Calu3 (cell line): ENCODE measurements at places on chromosomes 1 and 21.

DNA sequence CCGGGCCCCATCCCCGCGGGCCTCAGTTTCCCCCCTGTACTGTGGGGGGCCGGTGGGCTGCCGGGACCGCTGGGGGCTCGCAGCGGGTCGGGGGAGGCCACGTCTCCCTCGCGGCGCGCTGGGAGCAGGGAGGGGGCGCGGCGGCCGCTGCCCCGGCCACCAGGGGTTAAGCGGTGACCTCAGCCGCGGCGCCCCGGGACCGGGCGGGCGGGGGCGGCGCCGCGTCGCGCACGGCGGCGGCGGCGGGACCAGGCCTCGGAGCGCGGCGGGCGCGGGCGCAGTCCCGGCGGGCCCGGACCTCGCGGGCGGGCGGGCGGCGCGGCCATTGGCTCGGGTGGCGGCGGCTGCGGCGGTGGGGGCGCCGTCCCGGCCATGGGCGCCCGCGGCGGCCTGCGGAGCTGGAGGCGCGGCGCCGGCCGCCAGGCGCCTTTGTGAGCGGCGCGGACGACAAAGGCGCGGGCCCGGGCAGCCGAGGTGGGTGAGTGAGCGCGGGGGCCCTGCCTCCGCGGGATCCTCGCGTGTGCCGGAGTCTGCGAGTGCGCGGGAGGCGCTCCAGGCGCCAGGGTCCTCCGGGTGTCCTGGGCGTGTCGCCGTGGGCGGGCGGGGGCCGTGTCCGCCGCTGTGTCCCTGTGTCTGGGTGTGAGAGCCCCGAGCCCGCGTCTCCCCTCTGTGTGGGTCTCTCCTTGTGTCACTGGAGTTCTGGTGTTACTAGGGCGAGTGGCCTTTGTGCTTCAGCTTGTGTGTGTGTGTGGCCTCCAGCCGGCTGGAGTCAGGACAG, at the start of gene ARHGEF10L:
TSS of gene ARHGEF10L (plus strand) at position 222 of the 778 bp plus-strand sequence. CDS start 40,898 bp downstream, outside the sequence.
- DNase-seq, result no peak

GRCh38 chr1:74779750-74780149, 46.8 kb downstream of the TYW3 start:
- DNase-seq, result no peak

DNA sequence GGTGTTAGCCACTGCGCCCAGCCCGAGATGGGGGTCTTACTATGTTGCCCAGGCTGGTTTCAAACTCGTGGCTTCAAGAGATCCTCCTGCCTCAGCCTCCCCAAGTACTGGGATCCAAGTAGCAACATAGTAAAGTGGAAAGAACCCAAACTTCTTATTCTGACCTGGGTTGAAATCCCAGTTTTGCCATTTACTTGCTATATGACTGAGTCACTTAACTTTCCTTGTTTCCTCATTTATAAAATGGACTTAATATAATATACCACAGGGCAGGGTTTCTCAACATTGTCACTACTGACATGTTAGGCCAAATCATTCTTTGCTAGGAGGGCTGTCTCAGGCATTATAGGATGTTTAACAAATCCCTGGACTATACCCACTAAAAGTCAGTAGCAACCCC, 6.7 kb downstream of the PFDN2 start:
- no peak for DNase-seq

GRCh38 chr1:43773821-43774220, 66.5 kb downstream of the ST3GAL3 start:
- DNase-seq, result no peak

GRCh38 chr1:82782599-82782998, 981.9 kb downstream of the ADGRL2 start:
- DNase-seq, result no peak

DNA sequence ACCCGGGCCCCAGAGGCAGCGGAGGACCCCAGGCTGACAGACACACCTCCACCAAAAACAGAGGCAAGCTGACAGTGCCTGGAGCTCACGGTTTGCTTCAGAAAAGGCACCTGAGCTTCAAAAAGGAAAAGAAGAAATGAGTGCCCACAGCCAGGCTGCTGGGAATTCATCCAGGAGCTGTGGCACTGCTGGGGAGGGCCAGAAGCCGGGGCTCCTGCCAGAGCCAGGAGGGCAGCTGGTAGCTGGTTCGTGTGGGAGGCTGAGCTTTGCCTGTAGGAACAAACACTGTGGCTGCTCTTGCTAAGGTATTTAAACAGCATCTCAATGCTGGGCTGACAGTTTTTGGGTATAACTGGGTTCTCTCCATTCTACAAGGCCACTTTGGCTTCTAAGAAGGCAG, 19.5 kb downstream of the KCNJ6 start:
- no peak for DNase-seq

- no peak for DNase-seq
Measured at GRCh38 chr1:239922778-239923522, 168.7 kb upstream of the FMN2 start.

DNA sequence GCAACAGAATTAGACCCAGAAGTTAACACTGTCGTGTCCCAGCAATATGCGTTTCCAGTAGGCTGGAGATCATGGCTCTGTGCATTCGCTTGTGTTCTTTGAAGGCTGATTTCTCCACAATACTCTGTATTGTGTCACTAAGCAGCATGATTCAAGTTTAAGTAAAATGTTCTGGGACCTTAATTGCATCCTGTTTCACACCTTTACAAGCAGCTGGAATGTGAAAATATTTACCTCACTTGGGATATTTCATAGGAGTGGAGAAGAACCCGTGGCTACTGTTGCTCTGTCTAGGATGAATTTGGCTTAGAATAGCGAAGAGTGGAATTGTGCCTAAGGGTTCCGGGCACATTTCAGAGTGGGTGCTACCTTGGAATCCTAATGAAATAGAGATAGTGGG, 6.3 kb downstream of the PTGFRN start:
- no peak for DNase-seq

DNA sequence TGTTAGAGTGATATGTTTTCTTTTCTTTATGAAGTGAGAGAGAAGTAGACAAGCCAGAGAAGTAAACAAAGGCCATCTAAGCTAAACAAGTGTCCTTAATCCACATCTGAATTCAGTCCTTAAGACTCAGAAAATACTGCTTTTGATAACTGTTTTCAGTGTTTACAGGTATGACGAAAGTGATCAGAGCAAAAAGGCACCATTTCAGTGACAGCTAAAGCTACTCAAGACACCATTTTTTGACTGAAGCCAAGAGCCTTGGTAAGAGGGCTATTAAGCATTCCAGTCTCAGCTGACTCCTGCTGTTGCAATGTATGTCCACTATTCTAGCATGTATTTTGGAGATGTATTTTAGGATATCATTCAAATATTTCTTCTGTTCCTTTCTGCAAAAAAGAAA, 4.1 kb downstream of the KMO start:
- DNase-seq, result no peak

DNA sequence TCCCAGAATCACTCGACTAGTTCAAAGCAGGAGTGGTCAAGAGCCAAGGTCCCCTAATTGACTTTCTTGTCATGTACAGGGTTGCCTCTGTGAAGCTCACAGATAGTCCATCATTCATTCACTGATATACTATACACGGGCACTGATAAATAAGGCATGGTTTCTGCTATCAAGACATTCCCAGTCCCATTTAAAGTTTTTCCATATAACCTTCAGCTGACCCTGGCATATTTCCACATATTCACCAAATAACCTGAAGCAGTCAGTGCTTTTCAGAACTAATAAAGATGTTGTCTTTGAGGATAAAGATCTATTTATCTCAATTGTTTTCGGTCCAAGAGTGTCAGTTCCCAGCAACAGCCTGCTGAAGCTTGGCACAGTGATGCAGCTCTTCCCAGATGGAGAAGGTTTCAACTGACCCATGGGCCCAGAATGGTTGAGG, 173.4 kb downstream of the ZZZ3 start:
- no peak for DNase-seq

- no peak for DNase-seq
Measured at GRCh38 chr1:158071138-158071537, 77.7 kb downstream of the KIRREL1 start.

DNA sequence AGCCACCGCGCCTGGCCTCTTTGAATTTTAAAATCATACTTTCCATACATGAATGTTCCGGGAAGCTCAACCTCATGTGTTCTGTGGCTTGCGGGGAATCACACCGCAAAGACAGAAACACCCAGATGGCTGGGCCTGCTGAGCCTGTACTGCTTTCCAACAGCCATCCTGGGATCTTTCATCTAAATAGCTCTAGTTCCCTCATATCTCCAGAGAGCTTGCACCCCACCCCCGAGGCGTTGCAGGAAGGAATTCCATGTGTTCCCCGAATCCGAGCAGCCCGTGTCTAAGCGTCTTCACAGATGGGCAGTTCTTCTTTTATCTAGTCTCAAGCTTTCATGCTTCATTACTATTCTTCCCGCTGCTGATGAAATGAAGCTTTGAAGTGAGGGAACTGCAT, 66.4 kb downstream of the IGSF21 start:
- DNase-seq, result no peak

DNA sequence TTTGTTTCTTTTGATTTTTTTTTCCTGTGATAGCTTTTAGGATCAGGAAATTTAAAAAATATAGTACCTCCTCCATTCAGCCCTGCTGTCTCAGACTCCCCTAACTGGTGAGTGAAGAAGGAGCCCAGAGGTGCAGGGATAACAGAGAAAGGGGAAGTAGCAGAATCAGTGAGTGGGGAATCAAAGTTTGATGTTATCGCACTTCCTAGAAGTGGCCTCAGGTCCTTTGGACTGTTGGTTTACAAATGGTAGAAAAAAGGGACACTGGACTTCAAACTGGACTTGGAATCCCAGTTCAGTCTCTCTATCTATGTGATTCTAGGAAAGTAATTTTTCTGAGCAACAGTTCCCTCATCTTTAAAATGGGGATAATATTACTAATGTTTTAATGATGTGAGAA, 99.5 kb downstream of the FGGY start:
- DNase-seq, result no peak

DNA sequence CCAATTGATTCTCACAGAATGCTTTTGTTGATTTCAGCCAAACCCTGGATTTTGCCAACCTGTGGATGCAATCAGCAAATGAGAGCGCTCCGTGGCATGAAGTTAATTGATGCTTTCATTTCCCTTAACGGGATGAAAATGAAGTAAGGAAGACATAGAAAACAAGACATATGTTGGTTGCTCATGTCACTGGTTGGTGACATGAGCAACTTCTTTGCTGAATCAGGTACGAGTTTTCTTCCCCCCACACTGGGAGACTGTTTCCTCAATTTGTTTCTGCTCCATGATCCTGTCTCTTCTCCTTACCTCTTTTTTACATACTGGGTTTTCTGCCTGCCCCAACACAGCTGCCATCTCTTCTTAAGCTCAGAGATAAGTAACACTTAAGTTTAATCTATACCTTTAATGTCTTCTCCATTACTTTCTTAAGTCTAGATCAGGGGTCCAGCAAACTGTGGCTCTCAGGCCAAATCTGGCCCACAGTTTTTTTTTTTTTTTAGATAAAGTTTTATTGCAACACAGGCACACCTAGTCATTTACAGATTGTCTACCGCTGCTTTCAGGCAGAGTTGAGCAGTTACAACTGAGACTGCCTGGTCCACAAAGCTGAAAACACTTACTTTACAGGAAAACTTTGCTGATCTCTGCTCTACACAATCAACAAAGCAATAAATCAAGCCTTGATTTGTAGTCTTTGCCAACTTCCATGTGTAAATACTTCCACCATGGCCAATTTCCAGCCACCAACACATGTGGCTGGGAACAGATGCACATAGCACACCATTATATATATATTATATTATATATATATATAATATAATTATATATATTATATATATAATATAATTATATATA, 13.3 kb downstream of the GPR157 start:
- no peak for DNase-seq

DNA sequence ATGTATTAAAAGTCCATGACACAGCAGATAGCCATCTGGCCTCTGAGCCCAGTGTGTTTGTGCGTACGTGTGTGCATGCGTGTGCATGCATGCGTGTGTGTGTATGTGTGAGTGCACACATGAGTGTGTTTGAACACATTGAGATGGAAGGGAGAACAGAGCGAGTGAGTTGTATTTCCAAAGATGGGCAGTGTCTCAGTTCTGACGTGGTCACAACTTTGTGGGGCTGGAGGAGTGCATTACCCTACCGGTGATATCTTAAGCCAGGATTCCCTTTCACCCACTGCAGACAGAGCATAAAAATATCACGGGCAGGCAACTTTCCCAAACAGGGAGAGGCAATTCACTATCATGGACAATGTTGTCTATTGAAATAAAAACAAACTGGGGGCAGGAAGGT, 27.8 kb downstream of the IRF2BP2 start:
- no peak for DNase-seq

DNA sequence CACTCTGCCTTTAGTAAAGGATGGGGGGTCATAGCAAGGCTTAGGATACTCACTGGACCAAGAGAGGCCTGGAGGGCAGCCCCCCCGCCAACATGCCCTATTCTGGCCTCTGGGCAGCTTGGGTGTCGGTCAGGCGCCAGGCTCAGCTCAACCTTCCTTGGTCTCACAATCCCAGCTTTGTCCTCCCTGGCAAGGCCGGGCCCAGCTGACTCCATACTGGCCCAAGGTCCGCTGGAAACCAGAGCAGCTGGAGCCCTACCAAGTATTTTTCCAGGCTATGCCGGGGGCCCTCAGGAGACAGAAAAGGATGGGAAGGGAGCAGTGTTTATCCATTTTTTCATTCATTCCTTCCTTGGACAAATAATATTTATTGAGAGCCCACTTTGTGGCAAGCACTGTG, 6.2 kb downstream of the FBXO2 start:
- DNase-seq, result no peak

DNA sequence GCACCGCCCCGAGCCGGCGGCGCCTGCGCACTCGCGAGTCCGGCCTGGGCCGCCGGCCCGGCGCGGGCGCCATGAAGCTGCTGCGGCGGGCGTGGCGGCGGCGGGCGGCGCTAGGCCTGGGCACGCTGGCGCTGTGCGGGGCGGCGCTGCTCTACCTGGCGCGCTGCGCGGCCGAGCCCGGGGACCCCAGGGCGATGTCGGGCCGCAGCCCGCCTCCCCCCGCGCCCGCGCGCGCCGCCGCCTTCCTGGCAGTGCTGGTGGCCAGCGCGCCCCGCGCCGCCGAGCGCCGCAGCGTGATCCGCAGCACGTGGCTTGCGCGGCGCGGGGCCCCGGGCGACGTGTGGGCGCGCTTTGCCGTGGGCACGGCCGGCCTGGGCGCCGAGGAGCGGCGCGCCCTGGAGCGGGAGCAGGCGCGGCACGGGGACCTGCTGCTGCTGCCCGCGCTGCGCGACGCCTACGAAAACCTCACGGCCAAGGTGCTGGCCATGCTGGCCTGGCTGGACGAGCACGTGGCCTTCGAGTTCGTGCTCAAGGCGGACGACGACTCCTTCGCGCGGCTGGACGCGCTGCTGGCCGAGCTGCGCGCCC, at the start of gene B3GALT6:
TSS of gene B3GALT6 (plus strand) at position 30 of the 588 bp plus-strand sequence. CDS start at position 72, 42 bp downstream.
- DNase-seq, result no peak

DNA sequence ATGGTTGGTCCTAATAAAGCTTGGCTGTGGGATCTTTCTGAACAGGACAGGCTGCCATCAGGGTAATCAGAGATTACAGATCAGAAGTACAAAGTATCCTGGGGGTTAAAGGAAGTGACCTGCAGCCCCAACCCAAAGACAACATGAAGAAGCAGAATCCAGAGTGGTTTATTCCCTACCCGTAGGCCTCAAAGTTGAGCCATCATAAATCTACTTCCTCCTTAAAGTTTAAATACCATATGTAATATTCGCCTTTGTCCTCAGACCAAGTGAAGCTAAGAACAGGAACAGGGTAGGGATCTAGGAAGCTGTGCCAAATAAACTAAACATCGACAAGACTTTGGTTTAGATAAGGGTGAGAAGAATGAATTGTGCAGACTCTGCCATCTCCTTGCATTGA, 15.9 kb upstream of the DHX9 start:
- DNase-seq, result no peak

GRCh38 chr1:42690477-42691156, 8.4 kb downstream of the YBX1 start:
- no peak for DNase-seq
